ENCODE measurements at places on chromosomes 5 and 9. TPM values are rescaled to one million over a fixed set of nuclear protein-coding genes. Genes with fewer than 3 reads are reported as not detected.

DNA sequence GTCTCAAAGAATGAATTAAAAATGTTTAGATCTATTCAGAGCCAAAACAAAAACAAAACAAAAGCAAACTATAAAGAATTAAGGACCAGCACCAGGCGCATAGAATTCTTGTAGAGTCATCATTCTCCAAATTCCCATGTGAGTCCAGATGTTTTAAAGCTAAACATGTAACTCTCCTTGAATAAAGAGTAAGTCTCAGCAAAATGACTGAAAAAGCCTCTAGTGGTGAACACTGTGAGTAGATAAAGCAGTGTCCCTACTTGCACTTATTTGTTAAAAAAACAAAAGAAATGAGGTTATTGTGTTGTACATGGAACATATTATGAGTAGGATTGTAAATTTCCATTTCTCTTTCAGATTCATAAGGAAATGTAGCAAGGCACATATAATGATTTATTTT, 44.0 kb downstream of the NNT start:
- DNase-seq = no peak
- H3K27ac ChIP-seq = no peak overlapping the region
- H3K4me3 ChIP-seq = no peak overlapping the region
- H3K36me3 ChIP-seq = peaks cover 2% of the 10 kb centered on the region

- no peaks in the 10 kb centered on the region for H3K36me3 ChIP-seq
- H3K27me3 ChIP-seq = no peaks in the 10 kb centered on the region
- peaks cover 14% of the 10 kb centered on the region for H3K4me1 ChIP-seq
- DNase-seq = no peak
- H3K27ac ChIP-seq = no peak overlapping the region
- no peak overlapping the region for H3K4me3 ChIP-seq
These were observed 482.7 kb upstream of the C9orf72 start for GRCh38 chr9:28056006-28056405.

- no peaks in the 10 kb centered on the region for H3K27me3 ChIP-seq
- no peaks in the 10 kb centered on the region for H3K36me3 ChIP-seq
- no peak overlapping the region for H3K4me3 ChIP-seq
These were observed 36.4 kb downstream of the PIK3R1 start for GRCh38 chr5:68251804-68252522.

DNA sequence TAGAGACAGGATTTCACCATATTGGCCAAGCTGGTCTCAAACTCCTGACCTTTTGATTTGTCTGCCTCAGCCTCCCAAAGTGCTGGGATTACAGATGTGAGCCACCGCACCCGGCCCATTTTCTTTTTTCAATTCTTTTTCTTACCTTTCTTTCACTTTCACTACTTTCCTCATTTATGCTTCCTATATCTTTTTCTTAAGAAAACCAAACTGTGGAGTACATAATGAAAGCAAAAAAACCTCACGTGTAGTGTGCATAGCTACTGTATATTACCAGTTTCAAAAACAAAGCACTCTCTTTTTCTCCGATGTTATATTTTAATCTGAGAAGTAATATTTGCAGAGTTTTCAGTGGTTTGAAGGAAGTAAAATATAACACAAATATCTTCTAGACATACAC, 8.0 kb upstream of the CAST start:
- no peaks in the 10 kb centered on the region for H3K36me3 ChIP-seq
- no peak overlapping the region for H3K27ac ChIP-seq
- peaks cover 6% of the 10 kb centered on the region for H3K27me3 ChIP-seq
- DNase-seq = no peak

DNA sequence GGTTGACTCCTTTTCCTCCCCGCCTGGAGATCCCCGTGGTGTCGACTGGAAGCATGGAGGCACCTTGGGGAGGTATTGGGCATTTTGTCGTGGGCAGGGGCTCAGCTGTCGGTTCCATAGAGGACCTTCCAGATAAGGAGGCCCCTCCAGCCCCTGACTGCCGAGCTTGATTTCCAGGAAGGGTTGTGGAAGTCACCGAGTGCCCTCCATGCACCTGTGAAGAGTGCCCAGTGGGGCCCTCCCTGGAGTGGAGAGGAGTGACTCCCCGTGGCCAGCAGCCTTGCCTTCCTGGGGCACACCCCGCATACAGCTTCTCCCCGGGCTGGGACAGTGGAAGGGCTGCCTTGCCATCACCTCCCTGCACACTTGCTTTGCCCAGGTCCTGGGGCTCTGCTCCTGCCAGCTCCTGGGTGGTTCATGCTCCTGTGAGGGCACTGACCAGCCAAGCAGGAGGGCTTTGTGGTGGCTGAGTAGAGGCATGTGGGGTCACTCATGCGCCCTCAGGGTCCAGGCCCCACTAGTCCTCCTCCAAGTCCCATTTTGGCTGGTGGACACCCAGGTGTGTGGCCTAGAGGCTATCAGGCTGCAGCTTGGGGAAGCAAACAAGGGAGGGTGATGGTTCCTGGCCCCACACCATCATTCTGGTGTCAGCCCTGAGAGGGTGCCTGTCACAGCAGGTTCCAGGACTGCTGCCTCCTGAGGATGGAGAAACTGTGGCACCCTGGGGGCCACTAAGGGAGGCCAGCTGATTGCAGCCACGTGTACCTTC, 133.0 kb downstream of the WNK2 start:
- H3K36me3 ChIP-seq = peaks cover 41% of the 10 kb centered on the region
- H3K4me3 ChIP-seq = no peak overlapping the region
- H3K4me1 ChIP-seq = peaks cover 5% of the 10 kb centered on the region
- H3K27ac ChIP-seq = no peak overlapping the region
- no peak for DNase-seq
- no peaks in the 10 kb centered on the region for H3K27me3 ChIP-seq

DNA sequence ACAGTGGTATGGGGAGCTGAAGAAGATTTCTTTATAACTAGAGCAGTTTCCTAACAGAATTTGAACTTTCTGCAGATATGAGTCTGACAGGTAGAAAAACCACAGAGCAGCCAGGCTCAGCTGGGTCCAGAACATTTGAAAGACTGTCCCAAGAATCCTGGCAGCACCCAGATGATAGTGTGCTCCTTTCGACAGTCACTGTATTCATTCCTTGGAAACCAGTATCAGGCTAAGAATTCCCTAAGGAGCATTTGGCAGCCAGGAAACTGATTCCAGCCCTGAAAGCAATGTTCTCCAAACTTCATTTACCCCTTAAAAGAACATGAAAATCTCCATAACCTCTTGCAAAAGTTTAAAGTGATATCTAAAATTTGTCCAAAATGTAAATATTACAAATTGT, 123.0 kb upstream of the MTAP start:
- no peak overlapping the region for H3K4me3 ChIP-seq
- 0 out of 2 replicates have a peak, but pooled peaks cover 2% of the 10 kb centered on the region for H3K4me1 ChIP-seq
- H3K27me3 ChIP-seq = no peaks in the 10 kb centered on the region
- no peak for DNase-seq
- H3K27ac ChIP-seq = no peak overlapping the region

DNA sequence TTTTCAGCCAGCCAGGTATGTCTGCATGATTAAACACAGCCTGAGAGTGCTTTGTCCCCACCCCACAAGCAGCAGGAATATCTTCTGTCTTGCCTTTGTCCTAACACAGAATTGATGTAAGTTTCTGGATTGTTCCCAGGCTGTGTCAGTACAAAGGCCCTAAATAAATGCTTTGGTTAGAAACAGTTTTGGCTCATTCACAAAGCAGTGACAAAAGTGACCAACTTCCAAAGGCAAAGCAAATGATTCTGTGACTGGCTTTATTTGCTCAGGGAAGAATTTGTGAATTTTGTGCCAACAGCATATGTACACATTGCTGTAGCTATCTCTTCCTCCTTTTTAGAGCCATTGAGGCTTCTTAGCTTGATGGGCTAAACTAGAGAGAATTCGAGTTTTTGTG, 133.7 kb downstream of the PLPPR1 start:
- peaks cover 22% of the 10 kb centered on the region for H3K4me1 ChIP-seq
- H3K4me3 ChIP-seq = no peak overlapping the region
- no peaks in the 10 kb centered on the region for H3K27me3 ChIP-seq
- no peak overlapping the region for H3K27ac ChIP-seq

- no peak for DNase-seq
- H3K4me1 ChIP-seq = peaks cover 14% of the 10 kb centered on the region
- H3K4me3 ChIP-seq = no peak overlapping the region
- H3K27ac ChIP-seq = no peak overlapping the region
- peaks cover 4% of the 10 kb centered on the region for H3K27me3 ChIP-seq
- H3K36me3 ChIP-seq = no peaks in the 10 kb centered on the region
These were observed 121.1 kb upstream of the SLC25A48 start for GRCh38 chr5:135713161-135713915.

GRCh38 chr5:167514461-167514860, 777.0 kb upstream of the WWC1 start:
- no peaks in the 10 kb centered on the region for H3K36me3 ChIP-seq
- no peak overlapping the region for H3K4me3 ChIP-seq
- H3K27ac ChIP-seq = no peak overlapping the region
- no peaks in the 10 kb centered on the region for H3K27me3 ChIP-seq
- peaks cover 55% of the 10 kb centered on the region for H3K4me1 ChIP-seq

DNA sequence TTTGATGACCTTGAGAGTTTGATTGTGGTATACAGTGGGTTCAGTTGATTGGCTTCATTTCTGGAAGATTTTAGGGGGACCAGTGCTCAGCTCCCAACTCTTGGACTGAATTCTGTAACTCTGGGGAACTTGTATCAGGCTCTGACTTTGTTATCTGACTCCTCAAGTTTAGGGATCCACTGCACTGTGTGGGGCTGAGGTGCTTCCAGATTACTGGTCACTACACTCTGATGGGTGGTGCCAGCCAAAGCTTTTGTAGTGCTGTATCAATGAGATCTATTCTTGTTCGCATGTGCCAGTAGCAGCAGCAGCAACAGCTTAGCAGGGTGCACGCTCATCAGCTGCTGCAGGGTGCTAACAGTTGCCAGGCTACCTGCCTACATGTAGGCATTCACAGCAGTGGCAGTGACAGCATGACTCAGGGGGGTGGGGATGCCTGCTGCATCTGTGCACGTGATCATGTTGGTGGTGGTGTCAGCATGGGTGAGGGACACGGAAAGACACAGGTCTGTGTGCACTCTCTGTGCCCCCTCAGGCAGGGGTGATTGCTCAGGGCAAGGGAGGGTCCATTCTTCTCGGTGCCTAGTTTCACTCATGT, 438.8 kb upstream of the SEMA6A start:
- peaks cover 19% of the 10 kb centered on the region for H3K36me3 ChIP-seq
- no peaks in the 10 kb centered on the region for H3K27me3 ChIP-seq
- no peak overlapping the region for H3K27ac ChIP-seq
- no peak overlapping the region for H3K4me3 ChIP-seq
- H3K4me1 ChIP-seq = peaks cover 10% of the 10 kb centered on the region
- no peak for DNase-seq

GRCh38 chr5:112895682-112896081, 26.3 kb downstream of the REEP5 start:
- H3K27me3 ChIP-seq = no peaks in the 10 kb centered on the region
- no peak overlapping the region for H3K27ac ChIP-seq
- peaks cover 46% of the 10 kb centered on the region for H3K36me3 ChIP-seq
- no peaks in the 10 kb centered on the region for H3K4me1 ChIP-seq
- DNase-seq = no peak

DNA sequence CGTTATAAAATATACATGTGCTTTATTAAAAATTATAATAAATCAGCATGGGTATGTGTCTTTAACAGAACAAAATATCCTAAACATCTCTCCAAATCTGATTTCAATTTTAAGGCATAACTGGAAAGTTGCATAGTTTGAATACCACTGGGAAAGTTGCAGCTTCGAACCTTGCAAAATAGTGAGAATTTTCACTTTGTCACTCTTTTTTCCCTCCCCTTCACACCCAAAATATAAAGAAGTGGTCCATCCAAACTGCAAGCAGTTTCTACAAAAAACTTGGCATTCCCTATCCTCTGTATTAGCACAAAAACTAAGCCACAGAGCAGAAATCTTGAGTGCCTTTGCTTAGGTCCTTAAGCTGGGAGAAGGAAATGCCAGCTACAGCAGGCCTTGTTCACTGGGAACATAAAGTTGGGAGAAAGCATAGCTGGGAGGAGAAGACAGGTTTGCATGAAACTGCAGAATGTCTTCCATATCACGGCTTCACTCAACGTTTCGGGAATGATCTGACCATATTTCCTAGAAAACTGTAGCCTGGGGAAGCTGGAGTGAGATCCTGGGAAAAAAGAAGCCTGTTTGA, 400.3 kb downstream of the EBF1 start:
- DNase-seq = no peak
- H3K27ac ChIP-seq = no peak overlapping the region
- H3K36me3 ChIP-seq = no peaks in the 10 kb centered on the region
- peaks cover 3% of the 10 kb centered on the region for H3K27me3 ChIP-seq
- no peak overlapping the region for H3K4me3 ChIP-seq
- H3K4me1 ChIP-seq = peaks cover 69% of the 10 kb centered on the region

DNA sequence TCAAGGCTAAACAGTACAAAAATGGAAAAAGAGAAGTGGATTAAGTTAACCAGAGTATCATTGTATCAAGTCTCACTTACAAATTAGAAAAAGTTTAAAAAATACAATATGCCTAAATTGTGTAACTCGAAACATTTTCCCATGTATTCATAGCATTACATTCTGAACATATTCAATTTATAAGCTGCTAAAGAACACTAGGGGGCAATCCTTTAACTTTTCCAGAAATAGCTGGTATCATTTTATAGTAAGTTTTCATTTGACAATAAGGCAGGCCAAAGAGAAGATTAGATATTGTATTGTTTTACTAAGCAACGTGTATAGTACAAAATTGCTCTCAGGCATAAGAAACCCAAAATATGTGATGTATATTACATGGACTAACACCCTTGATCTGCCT, 234.6 kb downstream of the ADGRV1 start:
- H3K27ac ChIP-seq = no peak overlapping the region
- H3K36me3 ChIP-seq = peaks cover 94% of the 10 kb centered on the region
- no peak for DNase-seq
- H3K4me1 ChIP-seq = no peaks in the 10 kb centered on the region
- H3K27me3 ChIP-seq = peaks cover 12% of the 10 kb centered on the region
- H3K4me3 ChIP-seq = no peak overlapping the region

- no peak overlapping the region for H3K27ac ChIP-seq
- peaks cover 47% of the 10 kb centered on the region for H3K4me1 ChIP-seq
- H3K4me3 ChIP-seq = no peak overlapping the region
- no peaks in the 10 kb centered on the region for H3K36me3 ChIP-seq
- H3K27me3 ChIP-seq = no peaks in the 10 kb centered on the region
These were observed 222.6 kb downstream of the EBF1 start for GRCh38 chr5:158877124-158877581.

GRCh38 chr9:130884542-130885483, 11.8 kb downstream of the QRFP start:
- H3K27ac ChIP-seq = peak overlapping the region; percentile 70
- DNase-seq = no peak
- H3K27me3 ChIP-seq = no peaks in the 10 kb centered on the region

DNA sequence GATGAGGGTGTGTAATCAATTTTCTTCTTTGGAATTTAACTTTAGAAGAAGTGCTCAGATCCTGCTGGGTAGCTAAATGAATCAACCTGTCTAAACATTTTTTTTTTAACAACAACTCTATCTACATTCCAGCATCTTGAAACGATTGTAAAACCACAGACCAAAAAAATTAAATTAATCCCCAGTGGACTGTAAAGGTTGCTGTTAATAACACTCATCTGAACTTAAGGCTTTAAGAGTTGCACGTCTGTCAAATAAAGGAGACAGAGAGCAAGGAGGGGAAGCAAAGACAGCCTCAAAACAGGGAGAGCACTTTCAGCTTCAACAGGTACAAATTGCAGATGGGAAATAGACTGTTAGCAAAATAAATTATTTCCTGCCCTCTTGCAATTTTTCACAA, 548.5 kb downstream of the DTWD2 start:
- no peak overlapping the region for H3K4me3 ChIP-seq
- H3K27me3 ChIP-seq = no peaks in the 10 kb centered on the region
- H3K36me3 ChIP-seq = peaks cover 10% of the 10 kb centered on the region
- H3K4me1 ChIP-seq = peaks cover 14% of the 10 kb centered on the region
- peak overlapping the region; percentile 57 for H3K27ac ChIP-seq

SHISAL2B gene
- total RNA-seq = 11.1 TPM

LRRC70 gene
- total RNA-seq = 0.37 TPM

MEIKIN gene
- total RNA-seq = not detected

ENTPD2 gene
- total RNA-seq = 8.3 TPM

DEPDC1B gene
- total RNA-seq = 50.5 TPM

DCANP1 gene
- total RNA-seq = not detected

SPINK7 gene
- total RNA-seq = not detected

ZNF484 gene
- 12.8 TPM for total RNA-seq

NAIP gene
- total RNA-seq = 3.0 TPM

SCGB3A1 gene
- total RNA-seq = 0.39 TPM
